ENCODE measurements at places on chromosomes 5 and 9.

DNA sequence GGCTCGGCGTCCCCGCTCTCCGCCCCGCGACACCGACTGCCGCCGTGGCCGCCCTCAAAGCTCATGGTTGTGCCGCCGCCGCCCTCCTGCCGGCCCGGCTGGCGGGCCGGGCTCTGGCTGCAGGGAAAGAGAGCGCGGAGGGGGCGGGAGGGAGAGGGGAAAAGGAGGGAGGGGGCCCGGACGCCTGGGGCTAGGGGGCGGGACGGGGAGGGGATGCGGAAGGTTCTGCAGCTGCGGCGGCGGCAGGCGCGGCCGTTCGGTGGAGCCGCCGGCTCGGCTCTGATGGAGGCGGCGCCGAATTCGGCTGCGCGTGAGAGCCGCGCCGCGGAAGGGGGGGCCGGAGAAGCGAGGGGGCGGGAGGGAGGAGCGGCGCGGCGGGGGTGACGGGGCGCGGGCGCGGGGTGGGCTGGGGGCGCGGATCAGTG lies at the start of gene MARCHF11:
Gene MARCHF11 (minus strand): TSS at position 281 of the 425 bp plus-strand sequence. CDS start 216 bp downstream, at position 65.
- DNase-seq, result no peak

GRCh38 chr5:96861076-96861475 lies 15.2 kb upstream of the ERAP2 start:
- no peak for DNase-seq

DNA sequence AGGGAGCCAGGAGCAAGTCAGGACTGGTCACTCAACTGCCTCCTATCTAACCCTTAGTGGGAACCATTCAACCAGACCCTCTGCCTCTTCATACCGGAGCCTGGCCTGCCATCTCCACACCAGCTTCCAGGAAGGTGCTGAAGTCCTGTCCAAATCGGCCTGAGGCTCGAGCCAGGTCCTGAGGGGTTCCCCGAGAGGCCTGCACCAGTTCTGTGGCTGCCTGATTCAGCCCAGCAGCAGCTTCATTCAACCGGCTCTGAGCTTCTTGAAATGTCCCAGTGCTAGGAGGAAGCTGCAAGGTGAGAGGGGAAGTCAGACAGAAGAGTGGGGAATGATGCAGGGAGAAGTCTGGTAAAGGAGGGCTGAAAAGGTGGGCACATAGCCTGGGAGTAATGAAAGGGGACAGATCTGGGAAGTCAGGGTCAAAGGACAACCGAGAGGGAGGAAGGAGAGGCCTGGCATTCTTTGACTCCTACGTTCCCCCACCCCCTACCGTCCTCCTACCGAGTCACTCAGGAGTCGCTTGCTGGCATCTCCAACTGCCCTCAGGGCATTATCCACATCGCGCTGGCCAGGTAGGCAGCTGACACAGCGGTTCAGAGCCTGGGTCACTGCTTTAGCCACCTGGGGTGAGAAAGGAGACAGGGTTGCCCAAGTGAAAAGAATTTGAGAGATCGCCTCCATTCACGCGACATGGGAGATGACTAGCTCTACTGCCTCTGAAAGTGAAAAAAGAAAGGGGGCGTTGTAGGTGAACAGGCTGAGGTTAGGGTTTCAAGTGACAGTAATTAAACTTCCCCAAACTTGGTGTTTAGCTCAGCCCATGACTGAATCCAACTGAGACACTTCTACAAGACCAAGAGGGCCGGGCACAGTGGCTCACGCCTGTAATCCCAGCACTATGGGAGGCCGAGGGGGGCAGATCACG lies 20.2 kb downstream of the TLN1 start:
- DNase-seq, result no peak

DNA sequence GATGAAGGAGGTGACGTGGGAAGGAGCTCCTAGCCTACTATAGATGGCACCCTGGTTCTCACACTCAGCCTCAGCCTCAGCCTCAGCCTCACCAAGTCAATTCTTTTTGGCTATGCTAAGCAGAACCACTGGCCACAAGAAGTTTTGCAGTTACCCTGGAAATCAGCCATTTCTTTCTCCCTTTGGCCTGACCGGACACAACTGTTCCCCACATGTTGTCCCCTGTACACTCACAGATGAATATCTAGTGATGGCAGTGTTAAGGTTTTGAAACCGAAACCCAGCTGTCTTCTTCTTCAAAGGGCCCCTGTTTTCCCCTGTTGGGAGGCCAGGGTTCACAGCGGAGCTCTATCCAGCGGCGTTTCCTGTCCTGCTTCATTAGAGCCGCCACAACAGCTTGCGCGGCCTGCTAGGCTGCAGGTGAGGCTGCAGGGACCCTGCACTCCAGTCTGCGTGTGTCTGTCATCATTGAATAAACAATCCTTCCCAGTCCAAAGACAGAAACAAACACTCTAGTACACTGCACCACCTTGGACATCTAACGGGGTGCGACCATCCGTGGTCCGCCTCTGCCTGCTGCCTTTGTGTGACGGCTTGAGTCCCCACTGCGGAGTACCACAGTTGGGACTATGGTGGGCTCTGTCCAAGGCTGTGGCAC lies 250.5 kb downstream of the DENND1A start:
- no peak for DNase-seq
